Activated CD4-positive, alpha-beta T cell treated with anti-CD3 and anti-CD28 coated beads for 24 hours (primary cell): ENCODE measurements at places on chromosomes 7 and 10.

GRCh38 chr10:132700156-132701098, 85.5 kb downstream of the NKX6-2 start:
- no peak for DNase-seq

DNA sequence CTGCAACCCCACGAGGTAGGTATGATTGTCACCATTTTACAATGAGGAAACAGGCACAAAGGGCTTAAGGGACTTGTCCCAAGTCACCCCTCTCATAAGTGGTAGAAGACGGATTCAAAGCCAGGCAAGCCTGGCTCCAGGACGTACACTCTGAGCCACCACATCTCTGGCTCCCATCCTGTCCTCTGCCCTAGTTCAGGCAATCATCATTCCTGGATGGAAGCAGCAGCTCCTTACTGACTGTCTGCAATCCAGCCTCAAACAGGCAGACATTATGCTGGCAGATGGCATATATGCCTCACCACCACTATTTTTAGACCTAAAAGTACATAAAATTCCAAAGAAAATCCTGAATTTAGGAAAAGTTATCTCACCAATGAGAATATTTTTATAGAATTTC, 100.7 kb downstream of the USP6NL start:
- no peak for DNase-seq

DNA sequence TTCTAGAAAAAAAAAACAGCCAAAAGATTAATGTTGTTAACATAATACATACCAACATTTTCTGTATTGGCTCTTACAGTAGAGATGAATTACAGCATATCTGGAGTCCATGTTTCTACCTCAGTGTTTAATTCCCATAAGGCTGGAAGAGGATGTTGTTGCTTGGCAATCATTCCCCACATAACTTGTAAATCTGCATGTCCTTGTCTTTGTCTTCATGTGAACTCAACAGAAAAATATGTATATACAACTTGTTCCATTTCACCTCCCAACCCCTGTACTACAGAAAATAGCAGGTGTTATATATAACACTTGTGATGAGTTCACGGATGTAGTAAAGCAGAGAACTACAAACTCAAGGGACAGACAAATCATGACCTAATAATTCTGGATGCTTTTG, 160.9 kb upstream of the SEMA3C start:
- no peak for DNase-seq

- DNase-seq, result no peak
These were observed 12.5 kb upstream of the CALD1 start for GRCh38 chr7:134766779-134767519.

- no peak for DNase-seq
These were observed 197.0 kb downstream of the USP6NL start for GRCh38 chr10:11414314-11415038.

- DNase-seq, result no peak
These were observed 23.3 kb downstream of the CPXM2 start for GRCh38 chr10:123868038-123869019.

DNA sequence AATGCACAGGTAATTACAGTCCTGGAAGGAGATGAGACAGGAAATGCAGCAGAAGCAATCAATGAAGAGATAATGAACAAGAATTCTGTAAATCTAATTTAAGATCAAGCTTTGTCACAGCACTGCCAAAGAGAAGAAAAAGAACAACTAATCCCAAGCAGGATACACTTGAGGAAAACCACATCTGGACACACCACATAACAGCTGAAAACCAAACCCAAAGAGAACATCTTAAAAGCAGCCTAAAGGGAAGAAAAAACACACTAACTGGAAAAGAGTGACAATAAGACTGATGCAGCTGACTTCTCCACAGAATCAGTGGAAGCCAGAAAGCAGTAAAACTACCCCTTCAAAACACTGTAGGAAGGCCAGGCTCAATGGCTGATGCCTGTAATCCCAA, 10.2 kb downstream of the CYTH3 start:
- no peak for DNase-seq

GRCh38 chr7:114414156-114415063, at the start of gene FOXP2:
Gene FOXP2, plus strand, starts transcription at chr7:114414815. Its CDS starts 11,697 bp downstream, at chr7:114426512.
- no peak for DNase-seq

GRCh38 chr10:72087392-72087968, 871 bp downstream of the SPOCK2 start:
- DNase-seq, result no peak

DNA sequence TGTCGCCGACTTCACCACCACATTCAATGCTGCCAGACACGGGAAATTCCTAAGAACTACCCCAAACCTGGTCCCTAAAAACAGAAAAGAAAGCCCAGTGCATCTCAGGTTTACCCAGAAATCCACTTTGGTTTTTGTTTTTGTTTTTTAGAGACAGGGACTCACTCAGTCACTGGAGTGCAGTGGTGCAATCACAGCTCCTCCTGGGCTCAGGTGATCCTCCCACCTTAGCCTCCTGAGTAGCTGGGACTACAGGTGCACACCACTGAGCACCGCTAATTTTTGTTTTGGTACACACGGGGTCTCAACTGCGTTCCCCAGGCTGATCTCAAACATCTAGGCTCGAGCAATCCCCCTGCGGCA, 22.8 kb downstream of the MAD1L1 start:
- DNase-seq, result no peak

GRCh38 chr10:123655751-123656150, 10.4 kb upstream of the GPR26 start:
- DNase-seq, result no peak

GRCh38 chr10:114458955-114459354, 54.7 kb upstream of the AFAP1L2 start:
- DNase-seq, result no peak

DNA sequence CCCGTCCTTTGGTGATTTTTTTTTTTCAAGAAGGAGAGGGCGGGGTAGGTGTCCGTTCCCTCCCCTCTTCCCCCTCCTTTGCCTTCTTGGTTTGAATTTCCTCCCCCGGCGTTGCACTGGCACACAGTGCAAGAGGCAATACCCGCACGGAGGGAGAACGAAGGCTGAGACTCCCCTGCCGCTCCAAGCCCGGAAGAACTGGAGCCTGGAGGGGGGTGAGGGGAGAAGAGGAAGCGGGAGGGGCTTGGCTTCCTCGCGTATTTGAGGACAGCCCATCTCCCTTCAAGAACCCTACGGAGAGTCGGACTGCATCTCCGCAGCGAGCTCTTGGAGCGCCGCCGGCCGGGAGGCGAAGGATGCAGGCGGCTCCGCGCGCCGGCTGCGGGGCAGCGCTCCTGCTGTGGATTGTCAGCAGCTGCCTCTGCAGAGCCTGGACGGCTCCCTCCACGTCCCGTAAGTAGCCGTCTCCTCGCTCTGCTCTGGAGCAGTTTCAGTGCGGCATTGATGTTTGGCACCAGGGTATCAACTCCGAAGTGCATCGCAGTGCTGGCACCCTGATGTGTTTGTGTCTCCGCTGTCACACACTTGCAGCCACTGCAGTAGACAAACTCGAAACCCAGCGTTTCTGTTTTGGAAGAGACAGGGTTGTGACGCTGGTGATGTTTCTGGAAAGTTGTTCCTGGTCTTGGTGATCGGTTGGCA, at the start of gene CNTNAP2:
Gene CNTNAP2, plus strand, starts transcription at position 281 of the 702 bp plus-strand sequence. Its CDS starts 76 bp downstream, at position 357.
- no peak for DNase-seq

DNA sequence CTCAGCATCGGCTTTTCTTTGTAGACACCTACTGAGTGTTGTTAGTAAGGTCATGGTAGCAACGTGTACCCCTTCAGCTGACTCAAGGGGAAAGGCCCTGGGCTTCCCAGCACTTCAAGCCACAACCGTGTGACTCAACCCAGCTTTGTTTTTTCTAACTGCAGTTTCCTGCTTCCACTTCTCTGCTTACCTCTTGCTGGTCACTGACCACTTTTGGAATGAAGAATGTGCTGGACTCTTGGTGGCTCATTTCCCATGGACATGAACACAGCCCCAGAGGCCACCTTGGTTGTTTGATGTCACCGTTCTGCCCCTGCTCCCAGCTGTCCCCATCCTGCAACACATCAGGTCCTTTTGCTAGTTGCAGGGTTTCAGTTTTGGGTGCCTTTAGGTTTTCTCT, 69.5 kb upstream of the ZNF438 start:
- DNase-seq, result peak; percentile 47

- DNase-seq, result no peak
These were observed 37.8 kb downstream of the CLRN3 start for GRCh38 chr10:127854769-127855590.

GRCh38 chr7:104981672-104982037, 32.4 kb upstream of the KMT2E start:
- no peak for DNase-seq
